ENCODE measurements at places on chromosomes 7 and 10. TPM values are rescaled to one million over a fixed set of nuclear protein-coding genes. Genes with fewer than 3 reads are reported as not detected.

IDI2 gene
- not detected for total RNA-seq

- DNase-seq: no peak
These were observed 184.7 kb downstream of the LRMDA start for GRCh38 chr10:75616076-75616475.

DNA sequence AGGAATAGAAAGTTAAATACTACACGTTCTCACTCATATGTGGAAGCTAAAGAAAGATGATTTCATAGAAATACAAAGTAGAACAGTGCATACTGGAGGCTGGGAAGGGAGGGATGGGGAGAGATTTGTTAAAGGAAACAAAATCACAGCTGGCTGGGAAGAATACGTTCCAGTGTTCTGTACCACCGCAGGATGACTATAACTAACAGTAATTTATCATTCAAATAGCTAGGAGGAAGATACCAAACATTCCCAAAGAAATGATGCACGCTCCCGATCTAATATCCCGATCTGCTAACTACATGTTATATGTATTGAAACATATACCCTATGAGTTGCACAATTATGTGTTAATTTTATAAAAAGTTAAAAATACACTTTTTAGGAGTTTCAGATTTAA, 162.3 kb downstream of the ZMYND11 start:
- DNase-seq: no peak

FEZF1 gene
- not detected for total RNA-seq

DNA sequence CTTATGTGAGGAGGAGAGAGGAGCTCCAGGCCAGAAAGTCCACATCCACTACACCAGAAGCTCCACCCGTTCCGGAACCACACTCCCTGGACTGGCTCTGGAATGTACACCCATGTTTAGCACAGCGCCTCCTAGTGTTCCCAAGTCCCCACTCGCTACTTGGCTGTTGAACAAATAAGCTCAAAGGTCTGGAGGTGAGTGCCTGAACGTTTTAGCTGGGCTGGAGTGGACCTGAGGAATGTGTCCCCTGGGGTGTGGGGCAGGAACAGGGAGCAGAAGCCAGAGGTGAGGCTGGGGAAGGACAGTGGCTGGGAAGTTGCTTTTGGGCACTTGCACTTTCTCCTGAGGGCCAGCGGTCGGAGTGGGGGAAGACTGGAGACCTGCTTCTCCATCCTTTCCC, 164.1 kb upstream of the CDCA7L start:
- DNase-seq: no peak

- DNase-seq: no peak
These were observed 30.2 kb downstream of the NAMPT start for GRCh38 chr7:106254525-106255116.

Data from ureter (tissue), 1 donor.